SK-N-DZ (cell line): ENCODE measurements at places on chromosomes 6 and 20.

DNA sequence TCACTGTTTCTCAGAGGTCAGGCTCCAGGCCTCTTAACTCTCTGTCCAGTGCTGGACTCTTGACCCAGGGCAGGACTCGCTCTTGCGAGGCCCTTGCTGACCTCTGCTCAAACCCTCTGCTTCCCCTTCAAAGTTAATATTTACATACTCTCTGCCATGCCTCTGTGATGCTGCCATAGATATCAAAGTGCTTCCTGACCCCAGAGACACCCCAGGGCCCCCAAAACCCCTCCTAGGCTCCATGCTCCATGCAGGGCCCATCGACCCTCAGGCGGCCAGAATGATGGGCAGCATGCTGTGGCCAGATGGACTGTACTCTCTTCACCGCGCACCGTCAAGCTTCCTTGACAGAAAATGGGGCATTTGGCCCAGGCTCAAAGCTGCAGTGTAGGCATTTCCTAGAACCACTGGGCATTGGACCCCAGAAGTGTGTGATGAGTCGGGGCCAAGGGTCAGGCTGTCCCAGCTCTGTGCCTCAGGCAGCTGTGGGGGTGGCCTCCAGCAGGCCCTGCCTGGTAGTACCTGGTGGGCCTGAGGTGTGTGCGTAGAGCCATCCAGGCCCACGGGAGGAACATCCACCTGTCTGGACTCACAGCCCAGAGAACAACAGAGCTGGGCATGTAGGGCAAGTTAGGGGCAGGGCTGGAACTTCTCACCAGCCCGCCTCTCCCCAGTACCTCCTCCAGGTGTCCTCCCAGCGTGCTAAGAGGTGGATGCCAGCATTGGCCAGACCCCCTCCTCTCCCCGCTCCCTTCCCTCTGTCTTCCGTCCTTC is 142.8 kb downstream of the VEGFA start:
- no peak for DNase-seq

- no peak for DNase-seq
These were observed 156.4 kb upstream of the COL21A1 start for GRCh38 chr6:56403745-56404144.

GRCh38 chr20:24766143-24766527 is 182.9 kb upstream of the CST7 start:
- DNase-seq, result no peak

- DNase-seq, result no peak
These were observed 4.1 kb upstream of the IFT52 start for GRCh38 chr20:43586641-43587040.
